ENCODE measurements at places on chromosomes 4 and X.

- no peak for DNase-seq
These were observed 973 bp downstream of the ADAMTS3 start for GRCh38 chr4:72567821-72568675.

GRCh38 chrX:79195027-79195426 lies 50.5 kb downstream of the GPR174 start:
- no peak for DNase-seq

- DNase-seq = no peak
These were observed 240.5 kb downstream of the MAML3 start for GRCh38 chr4:139913398-139913990.

DNA sequence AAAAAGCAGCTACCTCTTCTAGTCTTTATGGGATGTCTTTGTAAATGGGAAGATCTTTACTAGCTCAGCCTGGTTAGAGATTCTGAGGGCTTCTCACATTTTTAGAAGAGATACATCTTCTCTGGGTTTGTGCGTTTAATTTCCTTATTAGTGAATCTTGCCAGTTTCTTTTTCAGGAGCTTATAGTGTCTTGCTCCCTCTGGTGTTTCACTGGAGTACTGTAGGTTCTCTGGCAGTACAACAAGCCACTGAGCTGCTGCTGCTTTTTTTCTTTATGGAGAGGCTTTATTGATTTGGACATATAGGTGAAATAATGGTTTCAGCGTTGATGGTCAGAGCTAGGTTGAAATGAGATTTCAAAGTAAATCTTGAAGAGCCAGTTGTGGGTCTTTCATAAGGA lies 82.9 kb downstream of the LAS1L start:
- DNase-seq = no peak

DNA sequence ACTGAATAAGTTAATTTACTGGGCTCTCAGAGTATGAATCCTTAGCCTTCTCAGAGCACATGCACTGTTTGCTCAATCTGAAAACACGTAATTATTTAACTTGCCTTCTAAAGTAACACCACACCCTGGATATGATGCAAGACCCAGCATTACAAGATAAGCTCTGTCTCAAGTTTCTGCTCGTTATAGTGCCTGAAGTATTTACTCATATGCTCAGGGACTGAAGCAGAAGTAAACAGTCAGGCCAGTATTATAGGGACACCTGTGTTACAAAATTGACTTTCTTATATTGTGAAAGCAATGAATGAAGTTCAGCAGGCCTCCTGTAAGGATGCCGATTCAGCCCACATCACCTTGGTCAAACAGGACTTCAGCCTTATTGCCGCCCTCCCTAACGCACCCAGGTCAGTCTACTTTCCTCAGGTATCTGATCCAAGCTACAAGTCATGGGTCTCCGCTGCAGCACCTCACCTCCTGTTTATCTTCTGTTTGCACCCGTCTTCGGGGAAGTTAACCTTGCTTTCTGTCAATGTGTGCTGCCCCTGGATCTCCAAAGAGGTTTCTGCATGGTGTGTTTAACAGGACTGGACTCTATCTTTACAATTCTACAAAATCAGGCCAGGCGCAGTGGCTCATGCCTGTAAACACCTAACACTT lies 42.8 kb upstream of the KLF3 start:
- DNase-seq = no peak

- no peak for DNase-seq
These were observed 605 bp upstream of the FAT1 start for GRCh38 chr4:186724058-186724863.

- no peak for DNase-seq
These were observed 38.9 kb downstream of the CCNQ start for GRCh38 chrX:153560000-153560399.

GRCh38 chr4:116829187-116829586 lies 256.2 kb downstream of the TRAM1L1 start:
- DNase-seq = no peak

- no peak for DNase-seq
These were observed 161.2 kb upstream of the SPRY1 start for GRCh38 chr4:123235431-123235830.

GRCh38 chrX:129227366-129227765 lies 295.9 kb downstream of the SMARCA1 start:
- DNase-seq = no peak

DNA sequence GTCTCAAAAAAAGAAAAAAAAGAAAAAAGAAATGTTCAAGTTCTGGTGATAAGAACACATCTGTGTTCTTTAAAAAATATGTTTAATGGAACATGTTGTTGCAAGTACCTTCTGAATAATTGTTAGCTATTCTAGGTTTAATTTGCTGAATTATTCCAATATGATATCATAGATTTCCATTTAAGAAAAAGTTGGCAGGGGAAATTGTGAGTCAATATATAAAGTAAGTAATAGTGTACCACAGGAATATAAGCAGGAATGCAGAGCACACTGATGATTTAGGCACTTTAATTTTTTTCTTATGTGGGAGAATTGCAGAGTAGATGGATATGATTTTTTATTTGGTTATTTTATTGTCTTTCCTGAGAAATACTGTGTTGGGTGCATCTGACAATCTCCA lies 190.7 kb downstream of the RPA4 start:
- DNase-seq = no peak

DNA sequence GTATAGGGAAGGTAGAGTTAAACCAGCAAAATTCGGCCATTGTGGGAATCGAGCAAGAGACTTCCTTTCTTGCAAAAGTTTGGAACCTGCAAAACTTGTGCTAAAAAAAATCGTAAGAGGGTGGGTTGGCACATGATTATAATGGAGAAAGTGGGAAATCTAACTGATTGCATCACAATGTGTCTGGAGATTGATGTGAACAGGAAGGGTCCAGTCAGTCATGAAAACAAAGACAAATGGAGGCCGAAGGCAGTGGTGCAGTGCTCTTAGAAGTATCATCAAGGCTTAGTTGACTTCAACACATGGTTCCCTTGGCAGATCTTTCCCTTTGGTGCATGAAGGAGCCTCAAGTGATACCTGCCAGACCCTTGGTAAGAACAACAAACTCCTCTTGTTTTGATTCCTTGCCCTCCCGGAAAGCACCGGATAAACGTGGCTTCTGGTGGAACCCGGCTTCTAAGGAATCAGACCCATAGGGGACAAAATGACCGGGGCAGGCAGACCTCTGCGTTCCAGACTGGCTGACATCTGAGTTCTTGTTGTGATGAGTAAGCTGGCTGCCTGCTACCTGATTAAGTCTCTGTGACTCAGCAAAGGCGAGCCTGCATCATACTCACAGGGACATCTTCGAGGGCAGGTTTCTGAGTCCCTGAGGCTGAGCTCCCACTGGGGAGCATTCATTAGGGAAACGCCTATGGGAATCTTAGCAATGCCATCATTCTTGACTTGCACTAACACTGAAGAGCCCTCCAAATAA lies 87.7 kb upstream of the MAP3K15 start:
- no peak for DNase-seq

GRCh38 chrX:149013081-149013480 lies 492.0 kb downstream of the IDS start:
- DNase-seq = no peak
